NCI-H1436 treated with DMSO at 0.1 percent for 48 hours (cell line): ENCODE measurements at places on chromosomes 3 and 15.

- DNase-seq, result no peak
These were observed 33.7 kb upstream of the VILL start for GRCh38 chr3:37956723-37957538.

DNA sequence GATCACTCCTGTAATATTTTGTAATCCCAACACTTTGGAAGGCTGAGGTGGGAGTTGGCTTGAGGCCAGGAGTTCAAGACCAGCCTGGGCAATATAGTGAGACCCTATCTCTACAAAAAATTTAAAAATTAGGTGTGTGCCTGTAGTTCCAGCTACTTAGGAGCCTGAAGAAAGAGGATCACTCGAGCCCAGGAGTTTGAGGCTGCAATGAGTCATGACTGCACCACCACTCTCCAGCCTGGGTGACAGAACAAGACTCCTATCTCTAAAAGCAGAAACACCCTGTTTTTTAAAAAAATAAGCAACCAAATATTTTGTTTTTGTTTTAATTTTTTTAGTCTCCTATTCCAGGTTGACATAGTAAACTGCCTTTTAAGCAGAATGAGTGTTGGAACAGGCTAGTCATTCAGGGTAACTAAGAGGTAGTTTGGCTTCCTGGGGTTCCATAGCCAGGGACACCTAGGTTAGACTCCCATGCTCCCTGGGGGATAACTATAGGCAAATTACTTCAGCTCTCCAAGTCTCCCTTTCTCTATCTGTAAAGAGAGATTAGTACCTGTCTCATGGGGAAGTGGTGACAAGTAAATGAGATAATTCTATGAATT, 114.6 kb upstream of the C15orf61 start:
- no peak for DNase-seq

- no peak for DNase-seq
These were observed 476.4 kb upstream of the KCNMB2 start for GRCh38 chr3:178059836-178060235.

DNA sequence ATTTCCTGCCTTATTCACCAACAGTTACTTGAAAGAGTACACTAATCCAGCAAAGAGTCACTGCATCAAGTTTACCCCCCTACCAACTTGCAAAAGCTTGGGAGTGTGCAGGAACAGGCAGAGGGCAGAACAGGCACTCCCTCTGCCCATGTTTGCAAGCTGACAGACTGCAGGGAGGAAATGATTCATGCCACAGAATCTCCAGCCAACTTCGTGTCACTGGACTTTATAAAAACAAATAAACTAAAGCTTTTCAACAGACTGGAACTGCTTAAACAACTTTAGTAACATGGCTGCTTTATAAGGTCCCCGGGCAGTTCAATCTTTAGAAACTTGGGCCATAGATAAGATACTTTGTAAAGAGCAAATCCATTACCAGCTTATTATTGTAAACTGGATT, 129.5 kb downstream of the THRB start:
- no peak for DNase-seq

- no peak for DNase-seq
These were observed 12.7 kb upstream of the TMCO5A start for GRCh38 chr15:37921527-37922385.

- no peak for DNase-seq
These were observed 9.2 kb downstream of the CSRNP1 start for GRCh38 chr3:39144095-39144747.

GRCh38 chr15:70151462-70151861, 53.7 kb upstream of the TLE3 start:
- no peak for DNase-seq

GRCh38 chr15:98884894-98885293, 122.7 kb downstream of the PGPEP1L start:
- no peak for DNase-seq

DNA sequence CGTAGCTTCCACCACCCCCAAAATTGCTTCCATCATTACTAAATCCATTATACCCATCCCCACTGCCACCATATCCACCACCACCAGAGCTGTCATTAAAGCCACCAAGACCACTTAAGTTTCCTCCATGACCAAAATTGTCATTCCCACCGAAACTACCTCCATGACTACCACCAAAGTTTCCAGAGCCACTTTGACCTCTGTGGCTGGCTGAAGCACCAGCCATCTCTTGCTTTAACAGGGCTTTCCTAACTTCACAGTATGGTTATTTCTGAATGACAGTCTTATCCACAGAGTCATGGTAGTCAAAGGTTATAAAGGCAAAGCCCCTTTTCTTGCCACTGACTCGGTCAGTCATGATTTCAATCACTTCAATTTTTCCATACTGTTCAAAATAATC, 24.3 kb upstream of the DENND4A start:
- no peak for DNase-seq

- no peak for DNase-seq
These were observed at the start of gene CHRD for GRCh38 chr3:184379358-184380184. CHRD (plus strand) TSS chr3:184380054; CDS start chr3:184380319, 265 bp downstream.

GRCh38 chr3:44446929-44447328, 30.5 kb downstream of the ZNF445 start:
- no peak for DNase-seq

DNA sequence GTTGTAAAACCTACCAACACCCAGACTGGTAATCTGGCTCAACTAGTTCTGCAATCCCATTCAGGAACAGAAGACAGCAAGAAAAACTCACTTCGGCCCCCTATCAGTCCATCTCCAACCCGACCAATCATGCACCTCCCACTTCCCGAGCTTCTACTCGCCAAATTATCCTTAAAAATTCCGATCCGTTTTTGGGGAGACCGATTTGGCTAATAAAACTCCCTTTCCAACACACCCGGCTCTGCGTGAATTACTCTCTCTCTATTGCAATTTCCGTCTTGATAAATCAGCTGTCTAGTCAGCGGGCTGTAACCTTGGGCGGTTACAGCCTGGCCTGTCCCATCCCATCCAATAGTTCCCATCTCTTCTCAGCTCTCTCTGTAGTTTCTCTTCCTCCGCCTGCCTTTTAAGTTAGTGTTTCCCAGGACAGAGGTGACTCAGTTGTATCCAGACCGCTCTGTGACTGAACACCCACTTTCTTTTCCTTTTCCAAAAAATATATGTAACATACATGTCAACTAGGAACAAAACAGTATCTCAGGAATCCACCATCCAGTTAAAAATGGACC, 780 bp upstream of the ACAD9 start:
- no peak for DNase-seq

- DNase-seq, result no peak
These were observed 28.1 kb downstream of the ABHD2 start for GRCh38 chr15:89116404-89116803.

DNA sequence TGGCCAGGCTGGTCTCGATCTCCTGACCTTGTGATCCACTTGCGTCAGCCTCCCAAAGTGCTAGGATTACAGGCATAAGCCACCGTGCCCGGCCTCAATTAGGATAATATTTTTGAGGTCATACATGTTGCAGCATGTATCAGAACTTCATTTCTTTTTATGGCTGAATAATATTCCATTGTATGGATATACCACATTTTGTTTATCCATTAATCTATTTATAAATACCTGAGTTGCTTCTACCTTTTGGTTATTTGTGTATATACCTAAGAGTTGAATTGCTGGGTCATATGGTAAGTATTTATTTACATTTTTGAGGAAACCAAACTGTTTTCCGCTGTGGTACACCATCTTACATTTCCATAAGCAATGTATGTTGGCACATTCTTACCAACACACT, 18.1 kb upstream of the PYGO1 start:
- DNase-seq, result no peak

GRCh38 chr3:16229681-16230080, 35.1 kb downstream of the DPH3 start:
- no peak for DNase-seq

- DNase-seq, result no peak
These were observed 46.6 kb upstream of the MDFIC2 start for GRCh38 chr3:70358978-70359580.

DNA sequence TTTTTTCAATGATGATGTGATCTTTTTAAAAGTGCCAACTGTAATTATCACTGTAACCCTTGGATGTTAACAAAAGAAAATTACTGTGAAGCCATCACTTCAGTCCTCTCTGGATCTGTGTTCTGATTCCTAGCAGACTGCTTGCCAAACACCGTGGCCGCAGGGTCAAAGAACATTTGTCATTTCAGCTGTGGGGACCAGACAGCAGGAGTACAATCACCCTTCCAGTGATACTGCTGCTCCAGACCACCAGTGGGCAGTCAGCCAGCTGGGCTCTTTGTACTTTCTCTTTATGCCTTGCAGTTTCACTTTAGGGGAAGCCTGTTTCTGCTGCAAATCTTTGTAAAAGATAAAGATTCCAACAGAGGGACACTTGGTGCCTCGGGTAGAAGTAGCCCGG, 770.0 kb downstream of the GRM7 start:
- DNase-seq, result no peak

GRCh38 chr15:75966073-75966472, 46.2 kb downstream of the NRG4 start:
- DNase-seq, result no peak

- no peak for DNase-seq
These were observed 64.1 kb downstream of the LRTM1 start for GRCh38 chr3:54863786-54864185.

- DNase-seq, result no peak
These were observed 101.7 kb downstream of the IGSF11 start for GRCh38 chr3:118932822-118933558.

GRCh38 chr3:36957063-36957462, 12.2 kb upstream of the TRANK1 start:
- no peak for DNase-seq

- DNase-seq, result no peak
These were observed 3.0 kb upstream of the TJP1 start for GRCh38 chr15:29825227-29825626.

DNA sequence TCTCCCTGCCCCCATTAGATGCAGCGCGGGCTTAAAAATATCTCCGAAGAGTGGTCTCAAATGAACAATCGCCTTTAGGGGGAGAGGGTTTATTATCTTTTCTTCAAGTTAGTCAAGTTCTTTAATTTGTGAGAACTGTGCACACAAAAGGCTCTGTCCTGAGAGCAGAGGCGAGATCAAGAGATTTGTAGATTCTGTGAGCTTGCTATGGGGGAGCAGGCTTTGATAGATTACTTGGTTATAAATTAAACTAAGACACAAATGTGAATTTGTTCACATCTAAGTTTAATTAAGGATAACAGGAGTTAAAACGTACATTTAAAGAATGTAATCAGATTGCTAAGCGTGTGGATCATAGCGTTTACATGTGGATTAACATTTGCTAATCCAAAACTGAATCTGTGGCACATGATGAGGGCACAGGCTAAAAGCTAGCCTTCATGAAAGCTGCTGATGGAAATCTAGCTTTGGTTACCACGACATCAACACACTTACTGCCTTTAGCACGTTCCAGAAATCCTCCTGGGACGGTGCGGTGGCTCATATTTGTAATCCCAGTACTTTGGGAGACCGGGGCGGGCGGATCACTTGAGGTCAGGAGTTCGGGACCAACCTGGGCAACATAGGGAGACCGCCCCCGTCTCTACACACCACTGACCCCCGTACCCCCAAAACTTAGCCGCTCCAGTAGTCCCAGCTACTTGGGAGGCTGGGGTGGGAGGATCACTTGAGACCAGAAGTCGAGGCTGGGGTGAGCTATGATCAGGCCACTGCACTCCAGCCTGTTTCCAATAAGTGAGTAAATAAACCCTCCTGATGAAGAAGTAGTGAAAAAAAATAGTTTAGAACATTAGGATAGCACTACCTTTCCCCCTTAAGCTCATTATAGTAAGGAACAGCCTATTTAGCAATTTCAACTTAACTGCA, 1.0 kb upstream of the PRTG start:
- no peak for DNase-seq
